Naive thymus-derived CD4-positive, alpha-beta T cell (primary cell): ENCODE measurements at places on chromosomes 11 and 22.
A peak's percentile ranks its signal among the peaks of the same experiment; 100 is the strongest.

DNA sequence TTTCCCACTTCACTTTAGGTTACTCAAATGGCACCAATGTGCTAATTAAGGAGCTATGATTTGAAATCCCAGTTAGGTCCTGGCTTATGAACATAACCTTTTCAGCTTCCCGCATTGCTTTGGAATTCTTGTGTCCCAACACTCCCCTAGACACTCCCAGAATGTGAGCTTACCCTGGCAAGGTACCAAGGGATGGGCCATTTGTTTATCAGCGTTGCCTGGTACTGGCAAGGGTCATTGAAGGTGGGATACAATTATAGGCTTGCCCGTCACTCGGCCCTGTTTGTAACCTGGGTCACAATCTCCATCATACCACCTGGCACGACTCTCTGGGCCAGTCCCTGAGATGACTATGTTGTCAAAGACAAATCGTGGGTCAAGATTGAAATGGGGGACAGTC is 5.4 kb downstream of the CSRP3 start:
- DNase-seq = no peak
- H3K4me1 ChIP-seq = no peaks in the 10 kb centered on the region
- peaks cover 4% of the 10 kb centered on the region for H3K27me3 ChIP-seq
- H3K27ac ChIP-seq = no peak overlapping the region

- no peaks in the 10 kb centered on the region for H3K4me1 ChIP-seq
- no peak overlapping the region for H3K4me3 ChIP-seq
- no peaks in the 10 kb centered on the region for H3K27me3 ChIP-seq
- no peaks in the 10 kb centered on the region for H3K36me3 ChIP-seq
- no peak for DNase-seq
Measured at GRCh38 chr11:16876837-16877236, 137.4 kb downstream of the PLEKHA7 start.

DNA sequence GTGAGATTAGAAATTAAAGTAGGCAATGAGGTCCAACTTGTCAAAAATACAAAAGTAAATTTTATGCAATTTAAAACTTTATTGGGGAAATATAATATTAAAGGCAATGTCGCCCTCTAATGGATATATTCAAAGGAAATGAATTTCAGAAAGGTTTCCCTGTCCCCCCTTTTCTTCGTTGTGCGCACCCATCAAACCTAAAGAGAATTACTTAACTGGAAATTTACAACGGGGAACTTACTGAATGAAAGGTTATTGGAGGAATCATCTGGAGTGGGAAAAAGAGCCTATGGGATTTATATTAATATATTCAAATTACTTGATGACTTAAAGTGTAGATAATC is 1.7 kb upstream of the ABTB2 start:
- DNase-seq = no peak
- peaks cover 11% of the 10 kb centered on the region for H3K27me3 ChIP-seq
- H3K4me3 ChIP-seq = peak overlapping the region; percentile 67

- no peaks in the 10 kb centered on the region for H3K4me1 ChIP-seq
- no peak for DNase-seq
- H3K4me3 ChIP-seq = no peak overlapping the region
- no peaks in the 10 kb centered on the region for H3K36me3 ChIP-seq
- H3K27ac ChIP-seq = no peak overlapping the region
Measured at GRCh38 chr11:121794671-121795141, 321.3 kb downstream of the BLID start.

- H3K36me3 ChIP-seq = no peaks in the 10 kb centered on the region
- H3K27me3 ChIP-seq = no peaks in the 10 kb centered on the region
- H3K4me3 ChIP-seq = no peak overlapping the region
- no peaks in the 10 kb centered on the region for H3K4me1 ChIP-seq
- H3K27ac ChIP-seq = no peak overlapping the region
Measured at GRCh38 chr11:71200172-71200716, 52.1 kb downstream of the SHANK2 start.

- no peaks in the 10 kb centered on the region for H3K27me3 ChIP-seq
- H3K4me1 ChIP-seq = peaks cover 71% of the 10 kb centered on the region
- H3K36me3 ChIP-seq = no peaks in the 10 kb centered on the region
- no peak for DNase-seq
- H3K4me3 ChIP-seq = no peak overlapping the region
Measured at GRCh38 chr22:19115628-19116027, 6.6 kb downstream of the DGCR2 start.

GRCh38 chr11:133137270-133137669 is 395.0 kb downstream of the OPCML start:
- H3K4me1 ChIP-seq = no peaks in the 10 kb centered on the region
- H3K4me3 ChIP-seq = no peak overlapping the region
- no peak overlapping the region for H3K27ac ChIP-seq

- H3K36me3 ChIP-seq = peaks cover 34% of the 10 kb centered on the region
- peak overlapping the region; percentile 14 for H3K4me3 ChIP-seq
- H3K27me3 ChIP-seq = no peaks in the 10 kb centered on the region
- H3K27ac ChIP-seq = no peak overlapping the region
Measured at GRCh38 chr22:21766691-21767462, 31.3 kb upstream of the YPEL1 start.

- H3K4me3 ChIP-seq = no peak overlapping the region
- no peaks in the 10 kb centered on the region for H3K4me1 ChIP-seq
- H3K36me3 ChIP-seq = no peaks in the 10 kb centered on the region
- no peak overlapping the region for H3K27ac ChIP-seq
Measured at GRCh38 chr11:19428206-19429002, 187.7 kb upstream of the E2F8 start.

DNA sequence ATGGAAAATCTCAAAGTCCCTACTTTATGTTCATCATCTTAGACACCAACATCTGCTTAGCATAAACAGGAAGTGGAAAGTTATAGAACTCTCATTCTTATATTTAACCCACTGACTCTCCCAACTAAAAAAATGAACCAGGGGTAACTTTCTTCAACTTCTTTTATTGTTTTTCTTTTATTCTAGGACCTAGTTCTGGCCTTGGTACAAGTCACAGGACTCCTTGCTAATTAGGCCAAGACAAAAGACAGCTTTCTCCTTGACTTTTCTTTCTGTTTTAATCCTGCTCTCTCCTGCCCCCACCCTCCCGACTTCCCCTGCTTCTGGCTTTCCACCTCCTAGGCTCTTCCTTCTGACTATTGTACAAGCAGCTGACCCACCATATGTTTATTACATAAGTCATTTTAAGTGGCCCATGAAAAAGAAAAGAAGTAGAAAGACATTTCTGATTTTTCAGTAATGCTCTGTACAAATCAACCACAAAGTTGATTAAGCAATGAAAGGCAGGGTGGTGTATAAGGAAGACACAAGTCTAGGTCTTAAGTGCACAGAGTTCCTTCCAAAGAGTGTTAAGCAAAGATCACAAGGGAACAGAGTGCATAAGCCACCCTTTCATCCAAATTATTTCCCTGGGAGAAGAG is 18.3 kb downstream of the JAML start:
- peaks cover 35% of the 10 kb centered on the region for H3K36me3 ChIP-seq
- DNase-seq = no peak
- H3K27ac ChIP-seq = peak overlapping the region; percentile 44
- H3K4me3 ChIP-seq = no peak overlapping the region

GRCh38 chr11:116043857-116044256 is 539.6 kb upstream of the CADM1 start:
- no peaks in the 10 kb centered on the region for H3K27me3 ChIP-seq
- no peak overlapping the region for H3K27ac ChIP-seq
- no peak overlapping the region for H3K4me3 ChIP-seq
- no peak for DNase-seq
- H3K36me3 ChIP-seq = no peaks in the 10 kb centered on the region
- H3K4me1 ChIP-seq = no peaks in the 10 kb centered on the region

- H3K36me3 ChIP-seq = no peaks in the 10 kb centered on the region
- H3K4me3 ChIP-seq = no peak overlapping the region
- H3K27ac ChIP-seq = no peak overlapping the region
- no peaks in the 10 kb centered on the region for H3K4me1 ChIP-seq
- DNase-seq = no peak
Measured at GRCh38 chr22:45664136-45664646, 7.4 kb upstream of the ATXN10 start.

GRCh38 chr11:77374108-77374507 is 72.6 kb upstream of the GDPD4 start:
- DNase-seq = no peak
- H3K36me3 ChIP-seq = peaks cover 3% of the 10 kb centered on the region
- H3K4me1 ChIP-seq = no peaks in the 10 kb centered on the region
- no peaks in the 10 kb centered on the region for H3K27me3 ChIP-seq

DNA sequence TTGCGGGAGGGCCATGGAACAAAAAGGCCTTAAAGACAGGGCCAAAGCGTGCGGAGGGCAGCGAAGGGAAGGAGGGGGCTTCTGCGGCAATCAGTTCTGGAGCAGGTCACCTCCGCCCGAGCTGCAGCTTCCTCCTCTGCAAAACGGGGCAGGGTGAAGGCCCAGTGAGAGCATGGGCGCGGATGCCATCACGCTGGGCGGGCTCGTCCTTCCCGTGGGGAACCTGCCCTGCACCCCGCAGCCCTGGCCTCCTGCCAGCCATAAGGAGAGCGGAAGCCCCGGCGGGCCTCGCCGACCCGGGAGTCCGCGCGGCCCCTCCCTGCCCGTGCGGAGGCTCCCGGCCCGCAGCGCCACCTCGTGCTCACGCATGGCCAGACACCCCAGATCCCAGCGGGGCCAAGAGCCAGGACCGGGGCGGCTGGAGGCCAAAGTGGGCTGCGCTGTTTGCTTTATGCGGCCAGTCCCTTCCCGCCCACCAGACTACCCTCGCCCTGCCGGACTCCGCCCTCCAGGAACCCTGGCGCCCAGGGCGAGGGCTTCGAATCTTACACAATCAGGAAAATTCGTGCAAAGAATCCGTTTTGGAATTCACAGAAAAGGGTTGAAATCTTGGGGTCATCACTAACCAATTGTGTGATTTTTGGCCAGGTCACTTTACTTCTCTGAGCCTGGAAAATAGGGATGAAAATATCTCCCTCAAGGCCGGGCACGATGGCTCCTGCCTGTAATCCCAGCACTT is 16.1 kb downstream of the TSKU start:
- peaks cover 13% of the 10 kb centered on the region for H3K4me1 ChIP-seq
- no peak overlapping the region for H3K27ac ChIP-seq
- peak overlapping the region; percentile 21 for H3K4me3 ChIP-seq
- H3K36me3 ChIP-seq = no peaks in the 10 kb centered on the region
- peak; percentile 77 for DNase-seq

GRCh38 chr11:111148953-111149352 is 96.6 kb upstream of the POU2AF2 start:
- no peaks in the 10 kb centered on the region for H3K27me3 ChIP-seq
- DNase-seq = no peak
- H3K36me3 ChIP-seq = no peaks in the 10 kb centered on the region
- H3K27ac ChIP-seq = no peak overlapping the region
- no peak overlapping the region for H3K4me3 ChIP-seq
- no peaks in the 10 kb centered on the region for H3K4me1 ChIP-seq

DNA sequence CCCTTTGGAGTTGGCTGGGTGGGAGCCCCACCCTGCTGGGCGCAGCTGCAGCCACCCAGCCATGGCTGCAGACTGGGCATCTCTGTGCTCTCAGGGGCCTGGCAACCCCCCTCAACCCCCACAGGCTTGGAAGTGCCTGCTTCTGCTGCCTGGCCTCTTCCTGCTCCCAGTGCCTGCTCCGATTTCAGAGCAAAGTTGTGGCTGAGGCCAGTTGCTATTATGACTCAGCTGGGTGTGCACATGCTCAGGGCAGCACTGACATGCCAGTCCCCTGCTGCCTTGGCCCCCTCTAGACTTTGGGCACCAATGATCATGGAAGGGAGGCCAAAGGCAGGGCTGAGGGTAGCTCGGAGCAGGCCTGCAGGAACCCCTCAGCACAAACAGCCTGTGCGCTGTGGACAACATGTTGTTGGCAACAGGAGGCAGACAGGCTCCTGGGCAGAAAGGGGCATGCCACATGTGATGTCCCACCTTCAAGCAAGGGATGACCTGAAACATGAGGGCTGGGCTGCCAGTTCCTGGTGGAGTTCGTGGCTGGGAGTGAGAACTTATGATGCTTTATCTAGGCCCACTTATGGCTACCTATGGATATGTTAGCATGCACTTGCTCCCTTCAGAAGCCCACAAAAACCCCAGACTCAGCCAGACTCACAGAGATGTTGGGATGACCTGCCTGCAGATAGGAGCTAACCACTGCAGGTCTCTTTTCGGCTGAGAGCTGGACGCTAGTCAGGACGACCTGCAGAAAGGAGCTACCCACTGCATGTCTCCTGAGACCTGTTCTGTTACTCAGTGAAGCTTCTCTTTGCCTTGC is 96.4 kb upstream of the AMOTL1 start:
- H3K4me3 ChIP-seq = no peak overlapping the region
- H3K27me3 ChIP-seq = no peaks in the 10 kb centered on the region
- no peaks in the 10 kb centered on the region for H3K4me1 ChIP-seq
- H3K27ac ChIP-seq = no peak overlapping the region
- no peak for DNase-seq

DNA sequence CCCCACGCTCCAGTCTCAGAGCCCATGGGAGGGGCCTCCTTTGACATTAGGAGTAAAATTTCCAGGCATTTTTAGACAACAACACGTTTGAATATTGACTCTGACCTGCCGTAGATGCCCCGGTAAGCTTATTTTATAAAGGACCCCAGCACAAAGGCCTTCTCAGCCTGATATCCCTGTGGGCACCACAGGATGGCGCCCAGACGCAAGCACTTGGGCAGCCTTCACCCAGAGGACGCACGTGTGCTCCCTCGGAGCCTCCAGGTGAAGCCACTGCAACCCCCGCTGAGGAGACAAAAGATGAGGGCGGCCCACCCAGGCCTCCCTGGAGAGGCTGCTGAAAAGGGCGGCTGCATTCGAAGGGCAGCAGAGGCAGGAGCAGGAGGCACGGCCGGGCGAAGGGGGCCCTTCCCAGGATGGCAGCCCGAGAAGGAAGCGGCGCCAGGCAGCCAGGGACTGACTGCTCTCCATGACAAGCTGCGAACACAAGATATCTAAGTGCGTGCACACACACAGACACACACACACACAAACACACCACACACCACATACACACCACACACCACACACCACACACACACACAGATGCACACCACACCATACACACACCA is 15.2 kb upstream of the TH start:
- no peaks in the 10 kb centered on the region for H3K36me3 ChIP-seq
- H3K27me3 ChIP-seq = no peaks in the 10 kb centered on the region
- H3K4me3 ChIP-seq = no peak overlapping the region
- H3K4me1 ChIP-seq = peaks cover 3% of the 10 kb centered on the region
- DNase-seq = peak; percentile 47
- no peak overlapping the region for H3K27ac ChIP-seq

GRCh38 chr11:9821008-9821752 is 157.3 kb downstream of the SWAP70 start:
- no peaks in the 10 kb centered on the region for H3K4me1 ChIP-seq
- no peaks in the 10 kb centered on the region for H3K36me3 ChIP-seq
- DNase-seq = no peak
- no peak overlapping the region for H3K27ac ChIP-seq
- H3K27me3 ChIP-seq = no peaks in the 10 kb centered on the region
- H3K4me3 ChIP-seq = no peak overlapping the region

DNA sequence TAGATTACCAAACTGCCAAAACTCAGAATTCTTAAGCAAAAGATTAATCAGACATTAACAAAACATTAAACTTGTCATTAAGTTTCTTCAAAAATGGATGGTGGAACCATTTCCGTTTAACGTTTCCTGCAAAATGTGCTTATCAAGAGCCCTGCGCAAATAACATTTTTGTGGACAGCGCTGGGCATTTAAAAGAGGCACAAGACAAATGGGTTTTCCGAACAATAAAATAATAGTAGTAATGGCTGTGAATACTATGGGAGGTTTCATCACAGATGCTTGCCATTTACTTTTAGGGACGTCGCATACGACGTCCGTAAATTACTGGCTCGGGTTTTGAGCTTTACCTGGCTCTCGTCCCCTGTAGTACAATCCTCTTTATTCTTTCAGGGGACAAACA is 1.1 kb downstream of the NPAT start:
- H3K4me3 ChIP-seq = peak overlapping the region; percentile 93
- H3K4me1 ChIP-seq = peaks cover 35% of the 10 kb centered on the region
- peaks cover 6% of the 10 kb centered on the region for H3K36me3 ChIP-seq
- no peak for DNase-seq
- no peaks in the 10 kb centered on the region for H3K27me3 ChIP-seq
- peak overlapping the region; percentile 98 for H3K27ac ChIP-seq

- DNase-seq = no peak
- H3K36me3 ChIP-seq = no peaks in the 10 kb centered on the region
Measured at GRCh38 chr22:45684169-45684568, 12.5 kb downstream of the ATXN10 start.
